ENCODE measurements at places on chromosomes 1 and 21.

DNA sequence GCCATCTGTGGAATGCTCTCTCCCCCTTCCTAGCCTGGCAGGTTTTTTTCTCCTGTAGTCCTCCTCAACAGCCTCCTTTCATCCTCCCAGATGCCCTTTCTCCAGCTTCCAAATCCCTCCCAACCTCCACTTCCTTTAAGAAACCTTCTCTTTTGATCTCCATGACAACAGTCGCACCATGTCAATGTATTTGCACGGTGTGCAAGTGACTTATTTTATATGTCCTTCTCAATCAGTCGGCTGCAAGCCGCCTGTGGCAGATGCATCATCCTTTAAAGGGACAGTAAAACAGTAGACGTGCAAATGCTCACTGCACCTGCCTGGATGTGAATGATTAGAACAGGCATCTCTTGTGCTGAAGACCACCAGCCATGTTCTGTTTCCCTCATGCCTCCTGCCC lies 285.2 kb downstream of the PCP4 start:
- DNase-seq, result no peak

GRCh38 chr1:158248771-158249170 lies 5.5 kb upstream of the CD1A start:
- no peak for DNase-seq

- no peak for DNase-seq
Observed at GRCh38 chr21:37642493-37642892, 273.8 kb downstream of the KCNJ6 start.

DNA sequence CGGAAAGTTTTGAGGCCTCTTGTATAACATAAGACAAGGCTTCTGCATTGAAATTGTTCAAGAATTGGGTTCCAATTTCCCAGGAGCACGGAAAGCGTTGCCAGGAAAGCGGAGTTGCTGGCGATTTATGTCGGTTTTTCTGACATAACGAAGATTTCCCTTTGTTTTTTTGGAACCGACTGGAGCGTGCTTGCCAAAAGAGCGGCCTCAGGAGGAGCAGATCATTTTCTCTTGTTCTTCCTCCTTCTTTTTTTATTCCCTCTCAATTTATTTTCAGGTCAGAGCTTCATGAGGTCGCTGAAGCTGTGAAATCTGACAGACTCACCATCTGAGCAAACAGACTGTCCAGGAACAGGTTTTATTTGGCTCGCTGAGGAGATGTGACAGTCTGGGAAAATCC lies 275.5 kb downstream of the CAMTA1 start:
- no peak for DNase-seq

DNA sequence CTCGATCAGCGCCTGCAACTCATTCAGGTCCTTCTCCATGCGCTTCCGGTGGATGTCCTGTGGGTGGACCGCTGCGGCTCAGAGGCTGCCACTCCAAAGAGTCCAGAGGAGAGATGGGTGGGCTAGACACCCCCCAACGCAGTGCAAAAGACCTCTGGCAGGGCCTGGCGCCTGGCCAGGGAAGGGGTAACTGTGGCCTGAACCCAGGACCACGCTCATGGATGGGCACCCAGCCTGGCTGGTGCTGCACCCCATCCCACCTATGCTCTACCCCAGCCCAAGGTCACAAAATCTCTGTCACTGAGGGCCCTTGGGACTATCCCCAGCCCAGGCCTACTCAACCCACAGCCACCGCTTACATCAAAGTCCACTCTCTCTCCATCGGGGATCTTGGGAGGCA lies 12.2 kb downstream of the TNNT2 start:
- DNase-seq, result no peak

Data from progenitor cell of endocrine pancreas (in vitro differentiated cells).